ENCODE measurements at places on chromosomes 1 and 21.

GRCh38 chr1:39080269-39080826 lies 54.2 kb downstream of the NDUFS5 start:
- DNase-seq, result no peak

- peak; percentile 92 for DNase-seq
Observed at GRCh38 chr1:52141513-52142219, at the start of gene ZFYVE9. TSS of gene ZFYVE9 (plus strand) at chr1:52142089. CDS start at chr1:52233207, 91,118 bp downstream.

DNA sequence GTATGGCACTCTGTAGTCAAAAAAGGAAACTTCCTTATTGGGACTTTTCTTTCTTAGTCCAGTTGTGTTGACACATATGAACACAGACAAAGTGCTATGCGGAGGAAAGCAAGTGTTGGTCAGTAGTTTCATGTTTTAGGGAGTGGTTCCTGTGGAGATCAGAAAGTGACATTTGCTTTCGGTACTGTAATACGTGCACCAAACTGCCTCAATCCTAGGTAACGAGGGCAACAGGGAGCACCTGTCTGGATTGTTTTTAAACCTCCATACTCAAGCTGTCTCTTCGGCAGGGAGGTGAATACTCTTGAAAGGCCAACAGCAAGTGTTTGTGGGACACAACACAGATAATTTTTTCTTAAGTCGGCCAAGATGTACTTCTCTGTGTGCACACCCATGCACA lies 9.1 kb downstream of the RHOU start:
- DNase-seq, result no peak

DNA sequence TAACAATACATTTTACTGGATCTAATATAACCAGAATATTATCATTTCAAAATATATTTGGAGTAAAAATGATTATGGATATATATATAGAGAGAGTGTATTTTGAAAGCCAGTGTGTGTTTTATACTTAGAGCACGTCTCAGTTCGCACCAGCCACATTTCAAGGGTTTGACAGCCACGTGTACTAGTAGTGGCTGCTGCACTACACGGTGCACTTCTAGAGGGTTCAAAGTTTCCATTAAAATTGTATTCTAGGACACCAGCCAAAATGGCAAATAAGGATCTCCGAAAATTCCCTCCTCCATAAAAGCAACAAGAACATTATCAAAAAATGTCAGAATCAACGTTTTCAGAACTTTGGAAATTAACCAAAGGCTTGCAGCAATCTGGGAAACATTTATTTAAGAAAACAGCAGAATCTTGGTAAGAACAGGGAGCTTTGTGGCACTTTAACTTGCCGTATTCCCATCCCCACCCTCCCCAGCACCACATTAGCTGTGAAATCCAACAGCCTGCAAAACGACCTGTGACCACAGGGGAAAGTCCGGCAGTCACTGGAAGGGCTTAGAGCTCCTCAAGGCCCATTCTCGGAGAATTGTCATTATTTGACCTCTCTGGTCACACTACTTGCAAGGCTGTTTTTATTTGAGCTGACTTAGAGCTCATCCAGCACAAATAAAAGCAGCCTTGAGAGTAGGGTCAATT lies 33.5 kb upstream of the MRPS6 start:
- no peak for DNase-seq

DNA sequence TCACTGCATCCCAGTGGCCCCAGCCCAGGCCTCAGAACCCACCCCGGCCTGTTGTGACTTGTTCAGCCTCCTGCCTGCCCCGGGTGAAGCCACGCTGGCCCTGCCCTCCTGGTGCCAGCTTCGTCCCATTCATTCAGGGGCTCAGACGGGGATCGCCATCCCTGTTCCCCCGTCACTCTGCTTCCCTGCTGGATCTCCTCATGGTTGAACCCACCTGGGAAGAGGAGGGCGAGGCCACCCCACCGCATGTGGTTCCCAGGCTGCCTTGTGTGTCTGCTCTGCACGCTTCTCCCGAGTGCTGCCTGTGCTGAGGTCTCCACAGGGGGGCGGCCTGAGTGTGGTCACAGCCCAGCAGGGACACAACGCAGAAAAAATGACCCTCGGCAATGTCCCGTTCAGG lies 108.2 kb upstream of the ACTRT2 start:
- no peak for DNase-seq

GRCh38 chr1:186848509-186849130 lies 19.9 kb downstream of the PLA2G4A start:
- no peak for DNase-seq

DNA sequence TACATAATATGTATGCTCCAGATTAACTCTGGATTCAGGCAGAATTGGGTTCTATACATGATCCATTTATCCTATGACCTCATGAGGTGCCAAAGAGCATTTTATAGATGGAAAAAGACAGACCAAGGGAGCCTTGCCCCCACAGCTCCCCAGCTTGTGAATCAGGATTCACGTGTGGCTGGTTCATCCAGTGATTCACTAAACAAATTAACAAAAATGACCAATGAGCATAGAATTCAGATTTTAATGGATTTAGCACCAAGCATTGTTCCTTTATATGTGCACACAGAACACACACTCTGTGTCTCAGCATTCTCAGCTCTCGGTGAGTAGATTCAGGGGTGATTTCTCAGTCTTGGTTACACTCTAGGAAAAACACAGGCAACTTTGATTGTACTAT lies 51.7 kb upstream of the BARHL2 start:
- peak; percentile 38 for DNase-seq

DNA sequence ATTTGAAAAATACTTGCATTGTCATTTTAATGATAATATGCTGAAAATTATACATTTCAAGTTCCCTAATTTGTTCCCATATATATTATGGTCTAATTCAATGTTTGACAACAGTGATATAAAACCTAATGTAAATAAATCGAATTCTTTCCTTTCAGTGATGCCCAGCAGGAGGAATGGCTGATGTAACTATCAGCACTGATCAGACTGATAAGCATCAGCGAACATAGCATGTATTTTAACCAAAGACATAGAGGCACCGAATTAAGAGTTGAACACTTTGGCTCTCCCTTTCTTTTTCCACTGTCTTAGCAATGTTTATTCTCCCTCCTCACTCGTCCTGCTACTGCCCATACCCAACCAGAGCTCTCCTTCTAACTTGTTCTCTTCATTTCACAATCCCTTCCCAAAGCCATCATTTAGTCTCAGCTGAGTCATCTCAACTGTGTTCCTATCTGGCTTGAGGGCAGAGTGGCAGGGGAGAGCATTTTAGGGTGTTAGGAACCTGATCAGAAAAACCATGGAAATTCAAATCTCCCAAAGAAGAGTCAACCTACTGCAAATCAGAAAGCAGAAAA lies 58.8 kb upstream of the C1orf115 start:
- DNase-seq, result no peak

DNA sequence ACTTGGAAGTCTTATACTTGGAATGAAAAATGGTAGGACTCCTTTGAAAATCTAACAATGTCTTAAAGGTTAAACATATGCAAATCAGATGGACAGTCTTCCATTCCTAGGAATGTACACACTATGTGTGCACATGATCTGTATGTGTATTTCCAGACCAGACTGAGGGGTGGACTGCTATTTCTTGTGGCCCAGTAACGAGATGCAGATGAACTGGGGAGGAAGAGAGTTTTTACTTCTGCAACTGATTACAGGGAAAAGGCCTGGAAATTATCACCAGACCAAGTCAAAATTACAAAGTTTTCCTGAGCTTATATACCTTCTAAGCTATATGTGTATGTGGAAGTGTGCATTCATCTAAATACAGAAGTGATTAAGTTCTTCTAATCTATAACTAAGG lies 17.7 kb downstream of the NBPF3 start:
- no peak for DNase-seq

- no peak for DNase-seq
Observed at GRCh38 chr1:228755800-228756199, 20.5 kb downstream of the RHOU start.

- DNase-seq, result no peak
Observed at GRCh38 chr1:104630567-104631149, 881.0 kb downstream of the AMY1C start.

GRCh38 chr1:160538985-160539651 lies 16.1 kb upstream of the SLAMF6 start:
- DNase-seq, result no peak

DNA sequence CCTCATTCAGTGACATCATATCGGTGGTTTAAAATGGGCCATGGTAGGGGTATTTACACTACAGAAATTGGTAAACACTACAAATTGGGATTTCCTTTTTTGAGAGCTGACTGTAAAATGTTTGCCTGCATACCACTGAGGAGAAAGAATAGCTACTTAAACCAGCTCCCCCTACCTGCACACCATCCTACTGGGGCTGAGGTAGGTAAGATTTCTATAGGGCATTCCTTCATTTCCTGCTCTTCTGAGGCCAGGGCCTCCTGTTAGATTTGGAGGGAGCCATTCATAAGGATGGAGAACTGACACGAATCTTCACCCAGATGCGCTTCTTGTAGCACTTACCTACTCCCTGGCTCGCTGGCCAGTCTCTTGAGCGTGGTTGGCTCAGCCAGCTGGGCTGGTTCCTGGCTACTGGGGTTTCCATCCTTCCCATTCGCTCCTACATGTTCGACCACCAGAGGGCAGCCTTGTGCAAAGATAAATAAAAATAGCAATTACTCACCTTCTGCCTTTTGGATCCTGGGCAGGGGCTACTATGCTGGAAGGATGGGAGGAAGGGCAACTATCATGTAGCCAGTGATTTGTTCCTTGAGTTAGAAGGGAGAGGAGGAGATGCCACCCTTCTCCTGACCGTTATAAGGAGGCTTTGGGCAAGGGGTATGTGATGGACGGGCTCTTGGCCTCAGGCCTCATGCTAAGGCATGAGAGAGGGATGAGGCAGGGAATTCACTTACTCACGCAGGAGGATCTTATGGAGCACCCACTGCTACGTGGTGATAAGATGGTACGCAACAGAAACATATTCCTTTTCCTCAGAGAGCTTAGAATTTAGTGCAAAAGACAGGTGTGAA lies 10.7 kb downstream of the OPTC start:
- DNase-seq, result peak; percentile 87

- DNase-seq, result peak; percentile 59
Observed at GRCh38 chr1:22888320-22889075, 84.2 kb downstream of the LACTBL1 start.

- no peak for DNase-seq
Observed at GRCh38 chr1:227125929-227126545, 185.9 kb downstream of the COQ8A start.
